ENCODE measurements at places on chromosomes 6 and 20.

DNA sequence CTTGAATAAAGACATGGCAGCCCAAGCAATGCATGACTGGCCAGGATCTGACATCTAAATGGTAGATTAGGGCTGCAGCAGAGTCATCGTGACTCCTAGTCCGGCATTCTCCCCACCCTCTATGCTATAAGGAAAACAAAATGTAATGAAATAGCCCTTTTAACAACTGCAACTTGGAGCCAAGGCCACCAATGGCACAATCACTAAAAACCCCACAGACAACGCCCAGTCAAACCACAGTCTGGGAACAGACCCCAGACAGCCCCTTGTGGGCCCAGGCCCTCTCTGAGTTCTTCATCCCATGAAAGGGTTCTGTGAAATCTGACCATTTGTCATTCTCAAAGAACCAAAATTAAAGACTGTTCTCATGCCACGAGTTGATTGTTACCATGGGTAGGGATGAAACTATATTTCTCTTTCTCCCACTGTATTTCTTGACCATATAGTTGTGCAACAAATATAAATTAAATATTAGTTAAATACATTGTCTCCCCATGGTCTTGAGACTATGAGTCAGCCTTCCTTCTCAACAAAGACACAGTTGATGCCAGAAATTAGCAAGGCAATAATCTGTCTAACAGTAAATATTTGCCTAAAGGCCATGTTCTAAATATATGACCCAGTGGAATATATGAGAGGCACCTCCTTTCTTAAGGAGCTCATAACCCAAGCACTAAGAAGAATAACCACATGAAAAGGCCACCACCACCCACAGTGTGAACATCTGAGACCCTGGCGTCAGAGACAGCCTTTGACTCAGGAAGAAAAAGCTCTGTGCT lies 85.6 kb upstream of the SSTR4 start:
- no peak for DNase-seq

GRCh38 chr20:24870881-24871280 lies 78.2 kb upstream of the CST7 start:
- DNase-seq: no peak

DNA sequence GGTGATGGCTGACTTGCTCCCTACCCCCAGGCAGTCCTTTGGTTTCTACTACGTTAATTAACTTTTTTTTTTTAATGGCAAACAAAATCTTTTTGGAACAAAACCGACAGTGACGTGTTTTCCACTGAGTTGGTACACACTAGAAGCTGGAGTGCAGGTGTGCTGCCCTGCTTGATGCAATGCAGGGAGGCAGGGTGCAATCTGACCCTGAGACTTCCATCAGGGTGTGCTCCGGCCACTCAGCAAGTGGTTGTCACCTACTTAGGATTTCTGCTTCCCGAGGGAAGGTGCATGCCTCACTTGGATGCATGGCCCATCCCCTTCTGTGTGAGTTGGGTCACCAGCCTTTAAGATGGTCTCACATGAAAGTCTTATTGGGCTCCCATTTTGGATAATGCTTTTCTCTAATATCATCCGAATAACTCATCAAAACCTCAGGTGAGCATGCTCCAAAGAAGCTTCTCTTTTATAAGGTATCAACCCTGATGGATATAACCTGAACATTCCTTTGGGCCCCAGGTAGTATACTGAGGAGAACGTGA lies 14.0 kb downstream of the RREB1 start:
- DNase-seq: no peak

DNA sequence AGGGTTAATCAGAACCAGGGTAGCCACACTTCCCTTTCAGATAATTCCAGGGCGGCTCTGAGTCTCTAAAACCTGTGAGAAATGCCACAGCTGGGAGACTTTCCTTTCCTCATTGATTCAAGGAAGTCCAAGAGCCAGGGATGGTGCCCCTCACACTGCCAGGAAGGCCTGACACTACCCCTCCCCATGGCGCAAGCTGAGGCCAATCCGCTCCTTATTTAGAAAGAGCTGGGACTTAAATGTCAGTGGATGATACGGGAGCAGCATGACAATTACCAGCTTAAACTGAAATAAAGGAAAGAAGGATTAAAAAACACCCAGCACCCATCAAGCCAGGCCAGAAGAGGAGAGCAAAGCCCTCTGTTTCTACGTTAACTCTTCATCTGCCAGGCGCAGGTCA lies 244.4 kb downstream of the LRFN2 start:
- no peak for DNase-seq

- no peak for DNase-seq
Measured at GRCh38 chr6:45278367-45278766, 49.8 kb upstream of the RUNX2 start.

DNA sequence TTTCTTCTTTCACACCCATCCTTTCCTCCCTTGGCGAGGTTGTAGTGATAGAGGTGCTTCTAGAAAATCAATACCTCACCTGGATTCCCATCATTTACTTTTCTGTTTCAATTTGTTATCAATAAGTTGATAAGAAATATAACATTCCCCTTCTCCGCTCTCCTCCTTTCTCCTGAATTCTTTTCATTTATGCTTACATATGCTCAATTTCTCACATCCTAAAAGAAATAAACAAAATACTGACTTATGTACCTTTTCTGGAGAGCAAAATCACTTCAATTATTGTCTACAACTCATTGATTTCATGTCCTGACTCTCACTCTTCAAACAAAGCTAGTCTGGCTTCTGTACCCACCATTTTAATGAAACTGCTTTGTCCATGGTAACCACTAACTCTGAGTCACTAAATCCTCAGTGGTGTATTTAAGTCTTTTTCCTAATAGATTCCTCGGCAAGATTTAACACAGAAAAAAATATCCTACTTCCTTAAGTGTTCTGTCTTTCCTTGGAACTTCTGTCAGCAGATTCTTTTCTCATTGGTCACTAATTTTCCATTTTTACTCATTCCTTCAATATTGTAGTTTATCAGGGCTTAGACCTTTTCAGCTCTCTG lies 289.6 kb downstream of the RFPL4B start:
- no peak for DNase-seq

GRCh38 chr6:153616506-153616905 lies 422.5 kb upstream of the OPRM1 start:
- DNase-seq: no peak

DNA sequence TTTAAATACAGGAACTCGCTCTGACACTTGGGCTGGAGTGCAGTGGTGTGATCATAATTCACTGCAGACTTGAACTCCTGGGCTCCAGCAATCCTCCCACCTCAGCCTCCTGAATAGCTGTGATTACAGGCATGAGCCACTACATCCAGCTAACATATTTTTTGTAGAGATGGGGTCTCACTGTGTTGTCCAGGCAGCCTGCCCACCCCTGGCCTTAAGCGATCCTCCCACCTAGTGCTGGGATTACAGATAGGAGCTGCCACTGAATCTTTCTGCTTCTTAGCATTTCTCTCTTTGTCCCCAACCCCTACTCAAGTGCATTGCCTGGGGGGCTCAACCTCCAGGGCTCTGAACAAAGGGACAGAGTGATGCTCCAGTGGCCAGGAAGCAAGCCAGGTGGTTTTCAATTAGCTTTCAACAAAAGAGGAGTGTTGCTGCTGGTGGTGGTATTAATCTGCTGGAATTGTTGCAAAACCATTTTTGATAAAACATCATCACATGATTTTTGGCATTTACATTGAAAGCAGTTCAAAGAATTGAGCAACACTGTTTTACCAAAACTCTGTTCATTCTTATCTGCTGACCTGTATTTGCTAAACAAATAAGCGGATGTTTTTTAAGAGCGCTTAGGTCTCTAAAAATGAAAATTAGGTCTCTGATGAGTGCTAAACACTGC lies 40.4 kb upstream of the BPIFA2 start:
- no peak for DNase-seq

DNA sequence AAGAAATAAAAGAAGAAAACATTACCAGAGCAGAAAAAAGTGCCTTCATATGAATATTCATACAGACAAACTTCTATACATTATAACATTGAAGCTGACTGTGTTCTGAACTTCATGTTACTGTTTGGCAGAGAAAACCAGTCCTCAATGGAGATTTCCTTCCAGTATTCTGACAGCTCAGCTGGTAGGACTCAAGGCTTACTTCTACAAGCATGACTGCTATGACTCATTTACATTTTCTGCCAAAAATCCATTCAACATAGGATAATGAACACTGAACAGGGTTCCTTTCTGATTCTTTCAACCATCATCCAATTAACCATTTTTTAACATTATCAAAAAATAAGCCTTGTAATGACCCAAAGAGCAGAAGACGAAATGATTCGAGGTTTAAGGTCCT lies 25.4 kb downstream of the COL9A1 start:
- no peak for DNase-seq

GRCh38 chr20:49122920-49123319 lies 65.2 kb downstream of the STAU1 start:
- DNase-seq: no peak

DNA sequence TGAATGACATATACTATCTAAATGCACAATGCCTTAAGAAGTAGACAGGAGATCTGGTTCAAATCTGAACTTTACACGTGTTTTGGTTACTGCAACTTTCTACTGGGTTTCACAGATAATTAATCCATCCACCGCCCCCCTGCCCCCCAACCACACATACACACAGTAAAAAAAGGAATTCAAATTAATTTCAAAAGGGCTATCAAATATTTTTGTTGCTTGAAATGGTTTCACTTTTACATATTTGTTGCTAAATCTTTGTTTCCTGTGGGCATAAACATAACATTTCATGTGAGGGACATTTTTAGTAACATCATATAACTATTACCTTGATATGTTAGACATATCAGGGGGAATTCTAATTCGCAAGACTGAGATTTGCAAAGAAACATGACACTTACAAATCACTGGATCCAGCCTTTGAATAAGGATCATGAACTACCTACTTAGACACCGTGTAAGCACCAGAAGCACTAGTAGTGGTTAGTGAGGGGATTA lies 7.5 kb downstream of the NEDD9 start:
- no peak for DNase-seq

- no peak for DNase-seq
Measured at GRCh38 chr20:20740541-20740940, 28.1 kb upstream of the RALGAPA2 start.

DNA sequence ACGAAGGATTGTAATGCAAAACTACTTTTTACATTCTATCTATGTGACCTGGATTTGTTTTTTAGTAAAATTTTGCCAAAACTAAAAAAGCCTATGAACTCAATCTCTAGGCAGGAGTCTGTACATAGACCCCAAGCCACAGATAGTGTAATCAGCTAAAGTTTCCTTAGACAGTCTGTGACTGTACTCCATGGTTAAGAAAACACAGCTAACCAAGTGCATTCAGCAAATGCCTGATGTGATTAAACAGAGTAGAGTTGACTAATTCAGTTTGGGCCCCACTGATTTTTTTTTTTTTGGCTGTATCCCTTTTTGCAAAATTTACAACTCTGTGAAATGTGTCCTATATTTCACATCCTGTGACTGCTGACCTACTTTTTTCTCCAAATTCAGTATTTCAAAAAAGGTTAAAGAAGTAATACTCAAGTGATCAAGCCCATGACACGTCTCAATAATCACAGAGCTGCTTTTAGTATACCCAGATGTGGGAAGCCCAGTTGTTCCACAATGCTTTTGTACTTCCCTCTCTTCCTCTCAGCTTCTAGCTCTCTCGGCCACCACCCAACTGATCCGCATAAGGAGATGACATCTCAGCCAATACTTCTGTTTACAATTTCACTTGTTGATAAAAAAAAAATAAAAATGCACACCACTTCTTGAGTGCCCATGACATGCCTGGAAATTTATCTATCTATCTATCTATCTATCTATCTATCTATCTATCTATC lies 108.8 kb upstream of the TBX18 start:
- no peak for DNase-seq

DNA sequence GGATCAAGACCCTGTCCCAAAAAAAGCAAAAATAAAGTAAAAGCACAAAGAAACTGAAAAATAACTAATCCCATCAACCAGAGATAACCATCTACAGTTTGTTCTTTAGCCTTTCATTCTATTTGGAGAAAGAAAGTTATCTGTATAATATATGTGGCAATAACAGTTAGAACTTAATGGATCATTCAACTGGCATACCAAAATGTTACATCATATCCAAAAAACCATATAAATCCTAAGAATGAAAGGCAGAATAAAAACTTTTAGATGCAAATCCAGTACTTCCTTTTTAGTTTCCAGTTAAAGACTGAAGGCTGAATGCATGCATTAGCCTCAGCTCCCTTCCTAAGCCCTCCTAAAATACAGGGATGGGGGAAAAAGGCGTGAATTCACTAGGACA lies 25.2 kb downstream of the ILRUN start:
- no peak for DNase-seq

DNA sequence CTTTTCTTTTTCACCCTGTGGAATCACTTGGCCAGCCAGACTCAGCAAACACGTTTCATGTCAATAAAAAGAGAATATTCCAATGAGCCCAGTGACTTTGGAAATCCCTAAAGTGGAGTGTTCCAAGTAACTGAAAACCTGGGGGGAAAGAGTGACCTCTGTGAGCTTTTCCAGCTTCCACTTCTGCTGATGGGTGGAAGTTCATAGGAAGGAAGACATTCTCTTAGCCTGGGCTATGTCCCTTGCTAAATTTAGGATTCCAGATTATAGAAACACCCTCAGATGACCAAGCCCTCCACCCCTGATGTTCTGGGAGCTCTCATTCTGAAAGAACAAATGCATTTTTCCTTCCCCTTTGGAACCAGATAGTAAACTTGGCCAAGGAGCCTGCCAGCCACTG lies 44.8 kb upstream of the EDN1 start:
- DNase-seq: no peak

DNA sequence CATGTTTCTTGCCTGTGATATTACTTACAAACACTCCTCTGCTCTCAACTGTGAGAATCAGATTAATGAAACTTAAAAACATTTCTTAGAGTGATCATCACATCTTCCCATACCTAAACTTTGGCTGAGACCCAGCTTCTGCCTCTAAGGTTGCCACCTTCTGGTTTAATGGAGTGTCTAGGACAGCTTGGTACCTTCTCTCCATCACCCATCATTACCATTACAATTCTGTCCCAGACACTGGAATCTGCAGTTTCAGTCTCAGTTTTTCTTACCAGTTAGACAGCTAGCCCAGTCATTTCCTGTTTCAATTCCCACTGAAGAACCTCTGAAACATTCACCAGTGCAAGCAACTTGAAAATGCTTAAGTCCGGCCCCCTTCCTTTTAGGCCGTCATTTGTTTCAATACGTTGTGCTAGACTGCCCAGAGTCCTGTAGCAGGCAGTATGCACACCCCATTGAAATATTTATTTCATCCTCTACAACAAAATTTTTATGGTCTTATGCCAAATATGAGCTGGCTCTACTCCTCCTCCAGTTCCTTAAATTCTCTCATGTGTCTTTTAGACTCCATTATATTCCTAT lies 107.0 kb upstream of the FOXO3 start:
- no peak for DNase-seq

GRCh38 chr20:56592817-56593216 lies 36.3 kb upstream of the TFAP2C start:
- no peak for DNase-seq

DNA sequence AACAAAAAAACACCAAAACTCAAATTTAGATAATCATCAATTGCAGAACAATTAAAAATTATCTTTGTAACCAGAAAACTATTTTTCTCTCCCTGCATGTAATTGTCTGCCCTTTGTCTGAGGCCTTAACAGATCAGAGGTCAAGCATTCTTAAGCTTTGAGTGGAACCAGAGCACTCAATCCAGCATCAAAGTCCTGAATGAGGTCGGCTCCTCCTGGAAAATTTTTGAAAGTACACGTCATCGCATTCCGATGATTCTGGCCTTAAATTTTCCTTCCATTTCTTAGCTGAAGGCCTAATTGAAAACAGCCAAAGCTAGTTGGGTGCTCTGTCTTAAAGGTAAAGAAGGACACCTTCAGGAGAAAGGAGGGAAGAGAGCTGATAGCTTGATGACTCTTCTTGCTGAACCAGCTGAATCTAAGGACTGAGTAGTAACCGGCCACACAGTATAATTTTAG lies 510.2 kb upstream of the SULF2 start:
- no peak for DNase-seq

- DNase-seq: no peak
Measured at GRCh38 chr6:169996378-169997051, 245.1 kb downstream of the ERMARD start.
